ENCODE measurements at places on chromosomes 7 and 10. TPM values are rescaled to one million over a fixed set of nuclear protein-coding genes. Genes with fewer than 3 reads are reported as not detected.

CNNM1 gene
- total RNA-seq, result 0.08 TPM

OIT3 gene
- total RNA-seq, result 5.5 TPM

RASA4B gene
- 6.2 TPM for total RNA-seq

MCM10 gene
- total RNA-seq, result 7.0 TPM

STEAP1B gene
- 5.6 TPM for total RNA-seq

TEX36 gene
- total RNA-seq, result not detected

ZNF503 gene
- 8.9 TPM for total RNA-seq

IFRD1 gene
- 55.4 TPM for total RNA-seq

ORC5 gene
- 16.7 TPM for total RNA-seq

RSPH10B2 gene
- 0.51 TPM for total RNA-seq

POLR2J2 gene
- total RNA-seq, result 9.4 TPM

TASOR2 gene
- total RNA-seq, result 49.1 TPM

GUSB gene
- total RNA-seq, result 53.6 TPM

PLCE1 gene
- total RNA-seq, result 0.49 TPM

TBRG4 gene
- 48.1 TPM for total RNA-seq

POP7 gene
- 30.6 TPM for total RNA-seq

VSTM4 gene
- 0.38 TPM for total RNA-seq

DMBT1 gene
- 0.49 TPM for total RNA-seq

SHH gene
- 0.26 TPM for total RNA-seq

ST8SIA6 gene
- 1.7 TPM for total RNA-seq

TLX1 gene
- total RNA-seq, result 31.0 TPM

PIK3AP1 gene
- 9.0 TPM for total RNA-seq

EEF1AKMT2 gene
- 12.5 TPM for total RNA-seq

VWC2 gene
- total RNA-seq, result 0.05 TPM

All from endothelial cell (in vitro differentiated cells).